ENCODE measurements at places on chromosomes 5 and 9.

DNA sequence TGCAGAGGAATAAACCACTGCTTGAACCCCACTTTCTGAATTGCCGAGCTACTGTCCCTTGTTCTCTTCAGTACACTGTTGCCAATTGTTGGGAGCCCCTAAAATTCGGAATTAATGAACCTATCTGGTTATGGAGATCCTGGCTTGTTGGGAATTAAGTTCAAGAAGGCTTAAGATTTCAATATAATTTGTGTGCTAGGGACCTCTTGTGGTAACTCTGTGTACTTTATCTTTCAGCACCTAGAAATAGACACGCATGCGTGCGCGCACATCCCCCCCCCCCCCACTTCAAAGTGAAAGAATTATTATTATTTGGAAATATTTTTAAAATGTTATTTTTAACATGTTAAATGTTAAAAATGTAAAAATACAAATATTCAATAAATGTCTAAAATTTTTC, 53.3 kb upstream of the FAM169A start:
- peak; percentile 30 for DNase-seq

GRCh38 chr9:34253460-34253837, 74.6 kb downstream of the UBAP1 start:
- DNase-seq = no peak

DNA sequence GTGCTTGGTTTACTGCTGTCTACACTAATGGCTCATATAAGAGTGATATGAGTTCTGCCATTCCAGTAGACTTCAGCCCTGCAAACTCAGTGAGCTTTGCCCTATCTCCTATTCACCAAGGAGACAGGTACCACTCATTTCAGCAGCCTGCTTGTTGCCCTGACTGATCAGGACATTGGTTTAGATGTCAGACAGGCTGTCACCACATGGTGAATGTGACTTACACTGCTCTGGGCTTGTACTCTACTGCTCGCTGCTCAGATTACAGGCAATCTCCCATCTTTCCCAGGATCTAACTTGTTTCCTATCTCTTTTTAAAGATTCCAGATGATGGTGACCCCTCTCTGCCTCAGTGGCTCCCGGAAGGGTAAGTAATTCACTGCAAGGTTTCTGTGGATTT, 123.3 kb upstream of the RUSC2 start:
- no peak for DNase-seq

- DNase-seq = no peak
These were observed 1568.9 kb upstream of the ACO1 start for GRCh38 chr9:30815585-30815984.

DNA sequence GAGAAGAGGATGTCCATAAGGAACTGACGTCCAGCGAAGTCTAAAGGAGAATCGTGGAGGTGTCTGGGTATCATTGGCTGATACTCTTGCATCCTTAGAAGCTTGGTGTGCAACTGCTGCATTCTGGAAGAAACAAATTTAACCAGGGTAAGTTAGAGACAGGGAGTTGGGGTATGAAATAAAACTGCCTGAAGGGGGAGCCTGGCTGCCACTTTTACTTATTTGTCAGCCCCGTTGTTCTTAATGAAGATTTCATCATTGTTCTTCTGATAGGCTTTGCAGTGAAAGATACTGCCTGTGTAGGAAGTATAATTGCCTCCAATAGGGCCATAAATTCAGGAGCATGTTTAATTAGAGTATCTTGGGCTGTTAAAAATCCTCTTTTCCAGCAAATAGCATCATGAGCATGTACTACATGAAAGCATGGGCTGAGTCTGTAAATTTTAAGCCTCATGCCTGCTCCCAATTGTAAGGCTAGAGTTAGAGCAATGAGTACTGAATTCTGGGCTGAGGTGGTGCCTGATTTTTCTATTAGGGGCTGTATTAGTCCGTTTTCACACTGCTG, 1264.5 kb upstream of the ACO1 start:
- peak; percentile 54 for DNase-seq

DNA sequence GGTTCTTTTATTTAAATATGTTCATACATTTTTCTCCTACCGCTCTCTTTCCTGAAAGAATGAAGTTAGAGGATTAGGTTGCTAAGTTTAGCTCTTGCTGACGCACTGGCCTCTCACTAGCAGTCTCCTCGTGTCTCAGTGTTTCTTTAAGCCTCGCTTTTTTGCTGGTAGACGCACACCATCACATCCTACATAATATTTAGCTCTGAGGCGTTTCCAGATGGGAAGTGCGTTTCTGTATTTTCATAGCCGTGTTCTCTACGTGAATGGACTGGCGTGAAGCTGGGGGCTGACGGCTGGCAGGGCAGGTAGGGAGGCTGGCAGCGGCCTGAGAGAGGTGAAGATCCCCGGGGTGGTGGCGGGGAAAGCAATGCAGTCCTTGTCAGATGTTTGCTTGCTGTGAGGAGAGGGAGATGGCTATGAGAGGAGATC, 79.2 kb upstream of the SPRY4 start:
- no peak for DNase-seq

DNA sequence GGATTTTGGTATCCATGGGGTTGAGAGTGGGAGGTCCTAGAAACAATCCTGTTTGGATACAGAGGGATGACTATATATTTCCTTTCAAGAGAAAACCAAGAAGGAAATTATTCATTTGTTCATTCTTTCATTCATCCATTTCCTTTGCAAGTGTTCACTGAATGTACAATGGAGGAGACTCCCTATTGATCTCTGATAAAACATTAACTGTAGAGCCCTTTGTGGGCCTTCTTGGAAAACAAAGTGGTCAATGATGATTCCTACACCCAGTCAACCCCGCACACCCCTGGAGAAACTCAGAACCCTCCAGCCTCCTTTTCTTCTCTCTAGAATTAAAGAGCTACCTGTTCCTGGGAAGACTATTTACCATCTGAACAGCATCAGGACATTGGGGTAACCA, 247.3 kb downstream of the AUH start:
- DNase-seq = no peak

DNA sequence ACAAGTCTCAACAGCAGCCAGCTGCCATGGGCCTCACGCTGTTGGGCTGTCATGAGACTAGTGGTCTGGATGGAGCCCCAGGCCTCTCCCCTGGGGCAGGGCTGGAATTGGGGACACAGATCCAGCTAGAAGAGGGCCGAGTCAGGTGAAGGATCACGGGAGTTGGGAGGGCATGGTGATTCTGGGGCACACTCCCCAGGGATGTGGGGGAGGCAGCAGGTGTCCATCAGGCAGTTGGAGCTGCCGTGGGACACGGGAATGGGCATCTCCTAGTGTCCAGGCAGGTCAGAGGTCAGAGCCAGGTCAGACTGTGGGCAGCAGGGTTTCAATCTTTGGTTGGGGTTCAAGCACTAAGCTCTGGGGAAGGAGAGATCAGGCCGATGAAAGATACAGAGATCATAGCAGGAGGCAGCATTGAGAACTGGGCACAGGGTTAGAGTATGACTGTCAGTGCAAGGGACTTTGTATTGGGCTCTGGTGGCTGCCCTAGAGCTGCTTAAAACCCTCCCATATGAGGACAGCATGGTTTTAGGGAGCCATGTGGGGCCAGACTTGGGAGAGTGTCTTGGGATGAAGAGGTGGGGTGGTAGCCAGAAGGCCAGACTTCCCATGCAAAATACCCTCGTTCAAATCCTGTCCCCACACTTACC, 59.2 kb downstream of the ARHGEF37 start:
- DNase-seq = no peak

GRCh38 chr5:16134204-16134603, 45.4 kb downstream of the MARCHF11 start:
- no peak for DNase-seq

GRCh38 chr5:12242950-12243888, 339.0 kb upstream of the CTNND2 start:
- no peak for DNase-seq

DNA sequence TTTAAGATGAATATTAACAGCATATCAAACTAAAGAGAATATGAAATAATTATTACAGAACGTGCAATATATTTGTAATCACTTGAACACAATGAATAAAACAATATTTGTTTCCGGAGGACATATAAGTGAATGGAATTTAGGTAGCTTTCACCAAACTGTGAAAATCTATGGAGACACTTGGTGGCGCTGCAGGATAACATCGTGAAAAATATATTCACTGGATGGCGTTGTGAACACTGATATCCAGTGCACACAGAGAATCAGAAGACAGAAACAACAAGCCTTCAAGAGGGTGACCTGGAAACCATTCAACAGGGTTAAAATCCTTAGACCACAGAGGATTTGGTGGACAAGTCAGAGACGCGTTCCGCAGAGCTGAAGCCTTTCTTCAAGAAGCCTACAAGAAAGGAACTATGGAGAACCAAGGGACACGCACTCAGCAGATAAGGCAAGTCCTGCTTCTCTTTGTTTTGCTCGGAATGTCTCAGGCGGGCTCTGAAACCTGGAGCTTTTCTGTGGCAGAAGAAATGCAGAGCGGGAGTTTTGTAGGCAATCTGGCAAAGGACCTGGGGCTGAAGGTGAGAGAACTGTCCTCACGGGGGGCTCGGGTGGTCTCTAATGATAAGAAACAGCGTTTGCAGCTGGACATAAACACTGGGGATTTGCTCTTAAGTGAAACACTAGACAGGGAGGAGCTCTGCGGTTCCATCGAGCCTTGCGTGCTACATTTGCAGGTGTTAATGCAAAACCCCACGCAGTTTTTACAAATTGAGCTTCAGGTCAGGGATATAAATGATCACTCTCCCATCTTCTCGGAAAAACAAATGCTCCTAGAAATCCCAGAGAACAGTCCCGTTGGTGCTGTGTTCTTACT, at the start of gene PCDHB11:
Gene PCDHB11, plus strand, starts transcription at position 269 of the 877 bp plus-strand sequence. Its CDS starts 148 bp downstream, at position 417.
- DNase-seq = no peak

DNA sequence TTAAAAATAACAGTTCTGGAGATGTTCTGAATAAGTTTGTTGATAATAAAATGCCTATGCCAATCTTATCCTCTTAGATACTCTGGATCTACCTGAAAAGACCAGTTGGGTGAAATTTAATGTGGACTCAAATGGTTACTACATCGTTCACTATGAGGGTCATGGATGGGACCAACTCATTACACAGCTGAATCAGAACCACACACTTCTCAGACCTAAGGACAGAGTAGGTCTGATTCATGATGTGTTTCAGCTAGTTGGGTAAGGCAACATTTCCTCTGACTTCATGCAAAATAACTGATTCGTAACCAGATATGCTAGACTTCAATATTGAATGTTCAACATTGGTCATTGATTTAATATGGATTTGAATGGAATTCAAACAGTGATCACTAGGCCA, 27.0 kb downstream of the ERAP2 start:
- DNase-seq = no peak

DNA sequence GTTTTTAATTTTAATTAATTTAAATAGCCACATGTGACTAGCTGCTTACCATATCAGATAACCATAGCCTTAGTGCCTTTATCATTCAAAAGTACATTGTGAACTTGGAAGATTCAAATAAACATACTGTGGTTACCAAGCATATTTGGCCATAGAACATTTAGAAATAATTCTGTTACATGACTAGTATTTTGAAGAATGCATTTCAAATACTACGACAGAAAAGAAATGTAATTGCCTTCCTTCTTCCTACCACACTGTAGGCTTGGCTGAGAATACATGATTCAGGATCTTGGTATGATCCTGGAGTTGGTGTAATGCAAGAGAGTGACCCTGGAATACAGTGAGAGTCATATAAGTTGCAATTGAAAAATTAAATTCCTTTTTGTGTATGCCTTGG, 109.7 kb upstream of the PCA3 start:
- DNase-seq = no peak

DNA sequence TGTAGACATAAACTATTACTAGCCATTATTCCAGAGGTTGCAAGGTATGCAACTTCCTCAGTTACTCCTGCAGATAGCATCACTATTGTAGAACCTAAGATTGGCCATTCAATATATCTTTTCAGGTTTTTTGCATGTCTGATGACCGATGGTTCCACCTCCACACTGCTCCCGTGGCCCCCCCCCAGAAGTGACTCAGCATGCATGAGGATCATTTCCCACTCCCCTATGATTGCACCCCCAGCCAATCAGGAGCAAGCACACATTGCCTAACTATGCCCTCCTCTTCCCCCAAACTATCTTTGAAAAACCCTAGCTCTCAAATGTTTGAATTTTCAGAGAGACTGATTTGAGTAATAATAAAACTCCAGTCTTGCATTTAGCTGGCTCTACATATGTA, 601.4 kb upstream of the TLE4 start:
- DNase-seq = no peak

DNA sequence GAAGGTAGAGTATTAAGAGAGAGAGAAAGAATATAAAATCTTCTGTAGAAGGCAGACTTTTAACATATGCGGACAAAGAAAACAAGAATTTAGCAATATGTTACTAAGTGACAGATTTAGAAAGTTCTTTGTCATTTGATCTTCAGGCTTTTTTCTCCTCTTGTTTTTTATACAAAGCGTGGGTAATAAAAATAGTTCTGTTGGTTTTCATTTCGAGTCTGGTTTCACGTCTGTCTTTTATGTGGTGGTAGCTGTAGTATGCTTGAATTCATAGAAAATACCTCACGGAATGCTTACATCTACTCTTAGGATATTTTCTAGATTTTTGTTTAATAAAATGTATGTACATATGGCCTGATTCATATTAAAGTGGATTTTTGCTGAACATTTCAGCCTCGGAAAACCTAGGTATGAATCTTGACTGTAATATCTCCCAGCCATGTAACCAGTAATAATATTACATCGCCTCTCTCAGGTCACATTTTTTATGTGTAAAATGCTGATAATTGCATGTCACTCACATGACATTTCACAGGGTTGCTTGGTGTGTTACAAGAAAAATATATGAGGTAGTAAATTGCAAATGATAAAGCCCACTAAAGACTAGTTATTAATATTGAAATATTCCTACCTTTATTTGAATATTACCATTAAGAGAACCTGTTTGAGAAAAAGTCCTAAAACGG, 72.5 kb upstream of the TAF11L2 start:
- DNase-seq = no peak

GRCh38 chr5:125485771-125486170, 739.3 kb upstream of the ZNF608 start:
- no peak for DNase-seq

DNA sequence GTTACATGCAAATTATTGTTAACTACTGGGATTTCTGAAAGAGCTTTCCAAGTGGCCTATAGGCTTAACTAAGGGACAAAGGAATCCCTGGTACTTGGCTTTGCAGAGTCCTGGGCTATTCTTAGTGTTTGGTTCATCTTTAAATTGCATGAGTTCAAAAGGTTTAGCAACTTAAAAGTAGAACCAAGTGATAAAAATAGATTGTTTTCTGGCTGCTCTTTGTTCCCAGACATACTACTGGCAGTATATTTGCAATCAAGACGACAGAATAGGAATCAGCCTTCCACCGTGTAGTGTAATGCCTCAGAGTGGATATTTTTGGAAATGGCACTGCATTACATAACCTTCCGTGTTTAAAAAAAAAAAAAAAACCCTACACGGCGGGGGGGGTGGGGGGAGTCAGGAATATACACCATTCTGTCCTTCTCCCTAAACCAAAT, 1.0 kb downstream of the NREP start:
- DNase-seq = no peak

DNA sequence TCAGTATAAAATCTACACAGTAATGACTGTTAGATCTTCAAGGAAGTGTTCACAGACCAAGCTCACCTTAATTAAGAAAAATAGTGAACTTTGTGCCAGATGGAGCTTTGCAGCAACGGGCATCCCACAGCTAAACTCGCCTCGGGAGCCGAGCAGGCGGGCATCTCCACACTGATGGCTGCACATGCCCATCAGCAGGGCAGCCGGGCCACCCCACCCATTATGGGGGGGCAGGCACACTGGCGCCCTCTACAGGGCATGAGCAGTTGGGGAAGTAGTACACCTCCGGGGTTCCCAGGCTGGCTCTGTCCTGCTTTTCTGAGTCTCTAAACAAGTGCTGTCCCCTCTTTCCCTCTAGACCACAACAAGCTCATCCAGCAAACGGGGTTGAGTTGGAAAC, 21.6 kb downstream of the ANKS6 start:
- DNase-seq = no peak

- DNase-seq = no peak
These were observed 163.6 kb upstream of the TLE4 start for GRCh38 chr9:79408200-79408599.
